ENCODE measurements at places on chromosomes 3 and 15.
A peak's percentile ranks its signal among the peaks of the same experiment; 100 is the strongest.

- DNase-seq = no peak
Observed at GRCh38 chr3:57953576-57953975, 54.6 kb upstream of the FLNB start.

GRCh38 chr3:72523429-72524151 lies 324.7 kb downstream of the SHQ1 start:
- peak; percentile 62 for DNase-seq

DNA sequence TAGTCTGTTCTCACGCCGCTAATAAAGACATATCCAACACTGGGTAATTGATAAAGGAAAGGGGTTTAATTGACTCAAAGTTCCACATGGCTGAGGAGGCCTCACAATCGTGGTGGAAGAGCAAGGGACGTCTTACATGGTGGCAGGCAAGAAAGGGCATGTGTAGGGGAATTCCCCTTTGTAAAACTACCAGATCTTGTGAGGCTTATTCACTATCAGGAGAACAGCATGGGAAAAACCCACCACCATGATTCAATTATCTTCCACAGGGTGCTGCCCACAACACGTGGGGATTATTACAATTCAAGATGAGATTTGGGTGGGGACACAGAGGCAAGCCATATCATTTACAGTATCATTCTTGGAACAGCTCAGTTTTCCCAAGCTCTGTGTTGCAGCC lies 268.0 kb downstream of the SUCLG2 start:
- no peak for DNase-seq

- DNase-seq = no peak
Observed at GRCh38 chr3:177286034-177286433, 88.8 kb upstream of the TBL1XR1 start.

GRCh38 chr3:157335233-157336076 lies 101.2 kb upstream of the PTX3 start:
- peak; percentile 61 for DNase-seq

DNA sequence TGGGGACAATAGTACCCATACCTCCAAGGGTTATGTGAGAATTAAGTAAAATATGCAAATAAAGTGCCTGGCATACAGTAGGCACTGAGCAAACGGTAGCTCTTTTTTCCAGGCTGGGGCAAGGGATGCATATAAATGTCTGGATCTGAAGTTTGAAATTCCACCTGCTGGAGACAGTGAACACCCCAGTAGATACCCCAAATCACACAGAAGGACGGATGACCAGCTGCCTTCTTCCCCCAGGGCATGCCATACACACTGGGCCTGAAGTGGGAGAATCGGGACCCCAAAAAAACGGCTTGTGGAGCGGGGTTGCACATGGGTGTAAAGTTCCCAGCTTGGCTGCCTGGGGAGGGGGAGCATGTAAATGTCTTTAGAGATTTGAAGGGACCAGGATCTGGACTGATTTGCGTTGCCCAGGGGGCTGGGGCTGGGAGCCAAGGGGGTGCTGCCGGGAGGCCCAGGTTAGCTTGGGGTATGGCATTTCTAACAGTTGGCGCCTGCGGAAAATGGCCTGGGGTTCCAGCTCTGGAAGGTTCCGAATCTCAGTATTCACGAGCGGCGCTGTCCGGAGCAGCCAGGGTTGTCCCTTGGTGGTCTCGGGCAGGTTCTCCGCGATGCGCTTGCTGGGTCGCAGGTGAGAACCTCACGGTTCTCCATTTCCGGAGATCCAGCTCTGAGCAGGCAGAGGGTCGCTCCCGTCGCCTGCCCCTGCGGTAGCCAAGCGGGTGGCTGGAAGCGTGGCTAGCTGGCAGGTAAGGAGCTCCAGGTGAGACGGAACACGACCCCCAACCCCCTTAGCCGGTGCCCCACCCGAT lies 42.6 kb upstream of the POLG start:
- DNase-seq = no peak

DNA sequence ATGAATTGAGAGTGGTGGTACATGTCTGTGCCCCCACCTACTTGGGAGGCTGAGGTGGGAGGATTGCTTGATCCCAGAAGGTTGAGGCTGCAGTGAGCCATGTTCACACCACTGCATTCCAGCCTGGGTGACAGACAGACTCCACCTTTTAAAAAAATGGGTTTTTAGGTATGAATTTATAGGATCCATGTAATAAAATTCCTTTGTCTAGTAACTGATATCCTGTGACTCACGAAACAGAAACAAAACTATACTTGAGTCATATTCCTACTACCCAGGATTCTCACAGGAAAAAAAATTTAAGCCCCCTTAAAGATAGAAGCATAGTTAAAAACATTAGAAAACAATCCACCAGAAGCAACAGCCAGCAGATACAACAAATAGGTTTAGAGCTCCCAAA lies 10.0 kb upstream of the CRTC3 start:
- DNase-seq = no peak

DNA sequence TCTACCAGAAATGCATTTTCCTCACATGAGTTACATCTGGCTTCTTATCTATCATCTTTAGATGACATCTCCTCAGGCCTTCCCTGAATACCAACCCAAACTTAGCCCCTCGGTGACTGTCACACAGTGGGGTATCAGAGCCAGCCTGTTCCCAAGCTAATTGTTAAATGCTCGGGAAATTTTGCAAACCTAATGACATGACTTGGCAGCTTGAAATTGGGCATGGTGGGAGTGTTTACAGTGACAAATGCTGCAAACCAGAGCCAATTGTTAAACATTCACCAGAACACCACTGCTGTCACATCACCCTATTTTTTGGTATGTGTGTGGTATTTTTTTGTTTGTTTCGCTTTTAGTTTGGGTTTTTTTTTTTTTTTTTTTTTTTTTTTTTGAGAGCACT lies 130.8 kb downstream of the HCN4 start:
- no peak for DNase-seq

GRCh38 chr15:88915354-88915753 lies 2.2 kb upstream of the MFGE8 start:
- no peak for DNase-seq

DNA sequence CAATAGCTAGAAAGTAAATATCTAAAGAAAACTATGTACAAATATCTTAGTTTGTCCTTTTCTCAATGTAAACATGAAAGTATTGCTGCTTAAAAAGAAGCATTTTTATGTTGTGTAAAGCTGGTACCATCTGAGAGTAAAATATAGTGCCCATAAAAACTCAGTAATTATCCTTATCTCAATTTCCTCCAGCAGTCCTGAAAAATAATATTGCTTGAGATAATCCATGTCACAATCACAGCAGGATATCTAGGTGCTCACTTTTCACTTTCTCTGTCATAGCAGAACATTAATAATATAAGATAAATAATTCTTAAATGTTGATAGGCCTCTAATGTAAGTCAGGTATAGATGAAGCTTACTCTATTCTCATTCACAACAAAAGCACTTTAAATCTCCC lies 285.5 kb downstream of the ZBBX start:
- no peak for DNase-seq

GRCh38 chr3:121988146-121988545 lies 33.9 kb downstream of the ILDR1 start:
- DNase-seq = no peak

DNA sequence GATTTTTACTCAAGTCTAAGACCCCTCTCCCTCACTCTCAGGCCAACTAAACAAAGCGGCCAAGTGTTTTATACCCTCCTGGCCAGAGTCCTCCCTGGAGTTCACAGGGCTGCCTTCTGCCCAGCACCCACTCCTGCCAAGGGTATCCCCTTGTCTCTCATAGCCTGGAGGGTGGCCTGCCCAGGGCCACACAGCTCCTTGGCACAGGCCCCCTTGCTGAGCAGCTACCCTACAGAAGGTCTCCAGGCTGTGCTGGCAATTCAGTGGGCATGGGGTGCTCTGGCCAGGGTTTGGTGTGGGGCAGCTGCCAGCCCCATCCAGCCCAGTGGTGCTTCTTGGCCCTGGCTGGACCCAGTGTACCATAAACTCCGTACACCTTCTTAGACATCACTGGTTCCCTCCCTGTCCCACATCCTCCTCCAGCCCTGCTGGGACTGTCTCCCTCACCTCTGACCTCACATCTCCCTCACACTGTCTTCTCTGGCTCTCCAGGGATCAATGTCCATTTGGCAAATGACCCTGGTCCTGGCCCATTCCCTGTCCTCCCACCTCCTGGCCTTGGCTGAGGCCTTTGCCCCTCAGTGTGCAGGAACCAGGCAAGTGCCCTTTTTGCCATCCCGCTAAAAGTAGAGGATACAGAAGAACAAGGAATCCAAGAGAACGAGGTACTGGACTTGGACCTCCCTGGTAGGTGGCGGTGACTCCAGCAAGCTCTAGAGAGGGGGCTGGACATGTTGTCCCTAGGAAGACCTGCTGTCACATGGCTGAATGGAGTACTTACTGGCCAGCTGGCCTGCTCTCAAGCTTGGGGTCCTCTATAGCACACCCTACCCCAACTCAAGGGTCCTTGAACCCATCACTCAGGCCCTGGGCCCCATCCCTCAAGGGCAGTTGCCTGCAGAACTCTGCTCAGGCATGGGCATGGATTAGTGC lies 50.0 kb upstream of the TRPM1 start:
- DNase-seq = no peak

GRCh38 chr15:66212563-66212921 lies 41.0 kb downstream of the MEGF11 start:
- DNase-seq = no peak

- no peak for DNase-seq
Observed at GRCh38 chr15:72387741-72388140, 10.4 kb upstream of the TMEM202 start.

GRCh38 chr3:119950666-119951325 lies 143.5 kb downstream of the GSK3B start:
- no peak for DNase-seq

DNA sequence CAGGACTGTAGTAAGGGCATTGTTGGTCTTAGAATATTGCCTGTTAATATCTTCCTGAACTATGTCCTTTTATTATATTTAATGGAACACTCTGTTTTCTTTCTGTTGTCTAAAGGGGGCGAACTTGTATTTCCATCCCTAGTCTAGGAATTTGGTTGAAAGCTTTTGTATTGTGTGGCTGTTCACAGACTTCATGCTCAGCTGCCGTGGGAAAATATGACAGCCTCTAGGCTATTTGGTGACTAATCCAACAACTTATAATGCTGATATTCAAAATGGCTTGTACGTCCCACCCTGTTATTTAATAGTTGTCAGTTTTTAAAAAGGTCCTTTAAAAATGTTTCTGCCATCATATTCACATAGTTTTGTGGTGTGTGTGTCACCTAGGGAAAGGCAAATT lies 202.6 kb downstream of the KLHL25 start:
- no peak for DNase-seq

DNA sequence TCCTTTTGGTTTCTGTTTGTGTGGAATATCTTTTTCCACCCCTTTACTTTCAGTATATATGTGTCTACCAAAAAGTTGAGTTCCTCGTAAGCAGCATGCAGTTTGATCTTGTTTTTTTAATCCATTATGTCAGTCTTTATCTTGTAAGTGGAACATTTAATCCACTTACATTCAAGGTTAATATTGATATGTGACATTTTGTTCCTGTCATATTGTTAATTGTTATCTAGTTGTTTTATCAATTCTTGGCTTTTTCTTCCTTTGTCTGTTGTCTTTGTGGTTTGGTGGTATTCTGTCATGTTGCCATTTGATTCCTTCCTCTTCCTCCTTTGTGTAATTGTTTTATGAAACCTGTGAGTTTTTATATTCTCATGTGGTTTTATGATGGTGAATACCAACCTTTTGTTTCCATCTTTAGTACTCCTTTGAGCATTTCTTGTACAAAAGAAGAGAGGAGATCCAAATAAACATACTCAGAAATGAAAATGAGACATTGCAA lies 43.4 kb upstream of the XCR1 start:
- no peak for DNase-seq

- DNase-seq = no peak
Observed at GRCh38 chr3:23758253-23758838, 47.4 kb upstream of the UBE2E1 start.

DNA sequence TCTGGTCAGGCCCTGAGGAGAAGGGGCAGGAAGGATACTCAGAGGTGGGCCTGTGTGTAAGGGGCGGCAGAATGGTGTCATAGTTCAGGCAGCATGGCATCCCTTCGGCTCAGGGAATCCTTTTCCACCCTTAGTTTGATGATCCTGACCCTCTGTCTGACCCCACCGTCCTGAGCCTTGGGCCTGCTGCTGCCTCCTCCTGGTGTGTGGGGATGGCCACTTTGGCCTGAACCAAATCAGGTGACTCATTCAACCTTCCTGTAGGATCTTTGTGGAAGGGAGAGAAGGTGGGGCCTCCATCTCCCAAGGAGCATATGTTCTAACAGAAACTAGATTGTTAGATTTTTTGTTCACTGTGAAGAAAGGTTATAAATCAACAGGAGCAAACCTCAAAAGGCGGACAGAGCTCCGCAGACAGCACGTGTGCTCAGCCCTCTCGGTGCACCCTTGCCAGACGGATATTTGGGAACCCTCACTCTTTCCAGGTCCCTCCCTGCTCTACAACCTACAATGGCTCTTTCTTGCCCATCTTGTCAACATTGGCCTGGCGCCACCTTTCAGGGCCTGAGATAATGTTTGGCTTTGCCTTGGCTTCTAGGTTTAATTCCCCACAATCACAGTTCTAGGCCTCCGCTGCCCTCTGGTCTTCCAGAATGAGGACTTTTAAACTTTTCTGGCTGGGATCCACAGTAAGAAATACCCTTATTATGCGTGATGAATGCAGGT lies 21.7 kb downstream of the THSD4 start:
- no peak for DNase-seq

DNA sequence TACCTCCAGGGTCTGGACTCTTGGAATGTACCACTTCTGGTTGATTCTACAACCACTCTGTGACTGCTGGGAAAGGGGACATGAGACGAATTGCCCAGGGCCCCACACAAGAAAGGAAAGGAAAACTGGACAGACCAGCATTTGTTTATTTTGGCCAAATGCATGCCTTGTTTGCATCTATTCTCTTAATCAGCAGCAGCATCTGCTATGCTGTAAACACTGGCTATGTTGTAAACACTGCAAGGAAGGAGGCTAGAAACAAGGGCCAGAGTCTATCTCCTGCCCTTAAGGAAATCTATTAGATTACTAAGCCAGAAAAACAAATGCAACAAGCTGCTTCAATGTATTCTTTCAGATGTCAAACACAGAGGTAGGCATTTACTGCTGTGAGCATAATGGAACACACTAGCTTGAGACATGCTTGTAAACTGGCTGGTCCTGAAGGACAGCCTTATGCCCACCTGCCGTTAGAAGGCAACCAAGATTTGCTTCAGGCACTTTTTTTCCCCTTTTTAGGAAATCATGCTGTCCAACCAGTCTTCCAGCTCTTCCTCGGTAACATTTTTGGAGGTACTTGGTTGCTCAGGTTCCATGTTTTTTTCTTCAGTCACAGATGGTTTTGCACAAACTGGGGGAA lies 102.1 kb upstream of the CHRM5 start:
- no peak for DNase-seq

- DNase-seq = no peak
Observed at GRCh38 chr15:82535566-82536408, 4.5 kb downstream of the RPS17 start.

- peak; percentile 33 for DNase-seq
Observed at GRCh38 chr3:13420045-13420830, at the start of gene NUP210. NUP210 (minus strand) TSS chr3:13420322; CDS start chr3:13420226, 96 bp downstream.

Data from globus pallidus (tissue), 1 donor.